ENCODE measurements at places on chromosomes 7 and 10.

DNA sequence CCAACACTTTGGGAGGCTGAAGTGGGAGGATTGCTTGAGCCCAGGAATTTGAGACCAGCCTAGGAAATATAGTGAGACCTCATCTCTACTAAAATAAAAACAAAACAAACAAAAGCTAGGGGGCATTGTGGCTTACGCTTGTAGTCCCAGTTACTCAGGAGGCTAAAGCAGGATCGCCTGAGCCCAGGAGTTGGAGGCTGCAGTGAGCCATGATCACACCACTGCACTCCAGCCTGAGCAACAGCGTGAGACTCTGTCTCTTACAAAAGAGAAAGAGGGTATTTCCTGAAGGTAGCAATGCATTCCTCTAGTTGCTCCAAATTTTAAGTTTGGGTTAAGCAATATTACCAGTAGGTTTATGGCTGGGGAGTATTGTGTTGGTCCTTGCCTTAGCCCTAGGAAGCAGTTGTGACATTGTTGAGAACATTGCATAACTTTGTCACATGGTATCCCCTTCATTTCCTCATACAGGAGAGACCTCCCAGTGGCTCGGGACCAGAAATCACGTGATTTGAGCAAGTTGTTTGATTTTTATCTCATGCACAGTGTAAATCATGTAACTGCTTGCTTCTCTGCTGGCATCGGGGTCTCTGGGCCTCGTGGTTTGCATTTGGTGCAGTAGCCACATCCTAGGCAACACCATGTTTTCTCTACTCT is 23.3 kb upstream of the SMARCD3 start:
- DNase-seq, result no peak

- DNase-seq, result no peak
Measured at GRCh38 chr10:34168439-34168838, 646.7 kb downstream of the PARD3 start.

DNA sequence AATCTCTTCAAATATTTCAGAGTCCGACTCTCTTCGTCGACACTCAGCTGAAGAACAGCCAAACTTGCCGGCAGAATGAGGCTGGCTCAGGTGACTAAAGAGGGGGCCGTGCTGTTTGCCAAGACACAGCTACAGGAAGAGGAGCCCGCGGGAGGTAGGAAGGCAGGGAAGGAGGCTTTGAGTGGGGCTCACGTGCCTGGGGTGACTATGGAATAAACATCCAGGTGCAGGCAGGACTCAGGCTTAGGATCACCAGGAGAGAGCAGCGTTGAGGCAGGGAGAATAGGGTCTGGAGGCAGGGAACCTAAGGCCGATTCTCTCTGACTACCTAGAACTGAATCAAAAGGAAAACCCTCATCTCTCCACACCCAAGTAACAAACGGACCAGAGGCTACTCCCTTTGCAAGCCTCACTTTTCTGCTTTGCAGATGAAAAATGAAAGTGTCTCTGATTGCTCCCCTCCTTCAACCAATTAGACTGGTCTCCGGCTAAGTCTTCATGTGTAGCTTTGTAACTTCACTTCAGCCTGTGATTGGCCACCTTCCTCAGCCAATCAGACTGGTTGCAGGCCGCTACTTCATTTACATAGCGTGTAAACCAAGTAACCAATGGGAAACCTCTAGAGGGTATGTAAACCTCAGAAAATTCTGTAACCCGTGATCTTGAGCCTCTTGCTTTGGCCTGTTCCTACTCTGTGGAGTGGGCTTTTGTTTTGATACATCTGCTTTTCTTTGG is 19.7 kb upstream of the BNIP3 start:
- no peak for DNase-seq

- peak; percentile 32 for DNase-seq
Measured at GRCh38 chr10:69994262-69994661, 58.4 kb upstream of the MACROH2A2 start.

DNA sequence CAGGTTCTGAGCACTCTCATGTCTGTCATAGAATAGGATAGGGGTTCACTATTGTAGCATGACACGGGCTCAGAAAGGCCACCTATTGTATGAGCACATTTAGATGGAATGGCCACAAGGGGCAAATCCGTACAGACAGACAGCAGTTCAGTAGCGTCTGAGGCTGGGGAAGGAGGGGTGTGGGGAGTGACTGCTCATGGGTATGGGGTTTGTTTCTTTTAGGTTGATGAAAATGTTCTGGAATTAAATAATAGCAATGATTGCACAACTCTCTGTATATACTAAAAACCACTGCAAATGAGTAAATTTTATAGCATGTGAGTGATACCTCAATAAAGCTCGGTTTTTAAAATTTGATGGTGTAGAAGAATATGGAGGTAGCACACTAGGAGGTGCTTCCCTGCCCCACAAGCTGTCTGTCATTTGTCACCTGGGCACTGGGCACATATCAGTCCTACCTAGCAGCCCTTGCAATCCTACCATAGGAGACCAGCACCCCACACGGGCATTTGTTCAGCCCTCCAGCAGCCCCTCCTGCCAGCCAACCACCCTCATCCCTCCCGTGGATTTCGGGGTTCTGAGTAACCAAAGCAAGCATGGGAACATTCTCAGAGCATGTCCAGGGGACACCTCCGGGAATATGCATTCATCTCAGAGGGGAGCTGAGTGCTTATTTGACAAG is 35.2 kb downstream of the KCNMA1 start:
- no peak for DNase-seq

DNA sequence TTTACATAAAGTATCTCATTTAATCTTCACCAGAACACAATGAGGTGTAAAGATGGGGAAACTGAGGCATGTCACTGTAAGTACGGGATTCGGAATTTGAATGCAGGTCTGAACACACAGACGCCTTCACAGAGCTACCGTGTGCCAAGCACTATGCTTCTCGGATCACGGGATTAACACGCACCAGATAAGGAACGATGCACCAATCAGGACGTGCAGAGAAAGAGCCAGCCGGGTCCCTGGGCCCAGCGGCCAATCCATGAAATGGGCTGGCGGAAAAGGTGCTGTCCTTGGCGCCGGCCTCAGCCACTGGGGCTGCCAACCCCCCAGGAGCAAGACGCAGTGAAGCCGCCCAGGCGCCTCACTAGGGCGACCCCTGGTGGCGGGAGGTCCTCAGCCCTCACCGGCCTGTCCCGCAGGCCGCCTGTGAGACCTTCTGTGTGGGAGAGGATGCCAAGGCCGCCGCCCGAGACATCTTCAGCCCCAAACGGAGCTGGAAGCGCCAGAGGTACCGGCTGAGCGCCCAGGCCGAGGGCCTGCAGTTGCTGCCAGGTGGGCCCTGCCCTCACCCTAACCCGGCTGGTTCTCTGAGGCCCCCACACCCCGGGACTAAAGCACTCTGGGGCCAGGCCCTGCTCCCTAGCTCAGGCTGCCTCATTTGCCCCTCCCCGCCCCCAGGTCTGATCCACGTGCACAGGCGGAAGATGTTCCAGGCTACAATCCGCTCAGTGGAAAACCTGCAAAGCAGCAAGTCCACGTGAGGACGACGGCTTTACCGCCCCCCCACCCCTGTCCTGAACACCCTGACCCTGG is 15.6 kb downstream of the ATG9B start:
- peak; percentile 62 for DNase-seq

GRCh38 chr7:26372249-26372648 is 80.6 kb downstream of the SNX10 start:
- no peak for DNase-seq

GRCh38 chr7:128807191-128807590 is 15.4 kb downstream of the CCDC136 start:
- no peak for DNase-seq

DNA sequence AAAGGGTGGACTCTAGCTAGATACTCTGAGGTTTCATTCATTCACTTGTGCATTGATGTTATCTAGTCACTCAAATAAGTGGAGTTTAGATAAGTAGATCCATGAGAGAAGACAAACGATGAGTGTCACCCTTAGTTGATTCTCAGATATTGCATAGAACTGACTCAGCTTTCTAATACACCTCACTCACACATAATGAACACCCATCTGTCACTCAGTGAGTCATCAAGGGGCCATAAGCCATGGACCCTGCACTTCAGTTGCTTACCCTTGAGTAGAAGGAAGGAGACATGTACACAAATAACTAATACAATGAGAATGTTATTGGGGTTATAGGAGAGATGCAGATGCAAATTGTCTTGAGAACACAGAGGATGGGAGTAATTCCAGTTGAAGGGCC is 163.8 kb downstream of the SORCS3 start:
- DNase-seq, result no peak

GRCh38 chr10:92760609-92761008 is 70.9 kb downstream of the HHEX start:
- DNase-seq, result no peak

GRCh38 chr10:89503652-89504370 is 31.6 kb downstream of the SLC16A12 start:
- DNase-seq, result no peak

DNA sequence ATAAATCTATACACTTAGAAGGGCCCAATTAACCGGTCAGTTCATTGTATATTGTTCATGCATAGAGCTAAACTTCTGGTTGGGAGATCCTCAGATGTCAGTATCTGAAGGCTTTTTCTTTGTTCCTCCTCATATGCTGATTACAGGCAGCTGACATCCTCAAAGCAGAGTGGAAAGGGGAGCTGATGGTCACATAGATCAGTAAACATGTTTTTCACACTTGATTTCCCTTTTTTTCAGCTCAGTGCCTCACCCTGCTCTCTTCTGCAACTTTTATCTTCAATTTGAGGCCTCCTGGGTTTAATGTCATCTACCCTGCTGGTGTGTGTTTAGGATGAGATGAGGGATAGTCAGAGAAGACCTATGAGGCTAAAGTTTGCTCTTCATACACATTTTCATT is 297.9 kb upstream of the FZD1 start:
- DNase-seq, result no peak

DNA sequence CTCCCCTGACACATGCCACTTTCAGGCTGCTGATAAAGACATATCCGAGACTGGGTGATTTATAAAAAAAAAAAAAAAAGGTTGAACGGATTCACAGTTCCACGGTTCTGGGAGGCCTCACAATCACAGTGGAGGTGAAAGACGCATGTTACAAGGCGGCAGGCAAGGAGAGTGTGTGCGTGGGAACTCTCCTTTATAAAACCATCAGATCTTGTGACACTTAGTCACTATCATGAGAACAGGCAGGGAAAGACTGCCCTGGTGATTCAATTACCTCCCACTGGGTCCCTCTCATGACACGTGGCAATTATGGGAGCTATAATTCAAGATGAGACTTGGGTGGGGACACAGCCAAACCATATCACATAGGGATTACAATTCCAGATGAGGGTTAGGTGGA is 181.5 kb downstream of the TCERG1L start:
- no peak for DNase-seq

DNA sequence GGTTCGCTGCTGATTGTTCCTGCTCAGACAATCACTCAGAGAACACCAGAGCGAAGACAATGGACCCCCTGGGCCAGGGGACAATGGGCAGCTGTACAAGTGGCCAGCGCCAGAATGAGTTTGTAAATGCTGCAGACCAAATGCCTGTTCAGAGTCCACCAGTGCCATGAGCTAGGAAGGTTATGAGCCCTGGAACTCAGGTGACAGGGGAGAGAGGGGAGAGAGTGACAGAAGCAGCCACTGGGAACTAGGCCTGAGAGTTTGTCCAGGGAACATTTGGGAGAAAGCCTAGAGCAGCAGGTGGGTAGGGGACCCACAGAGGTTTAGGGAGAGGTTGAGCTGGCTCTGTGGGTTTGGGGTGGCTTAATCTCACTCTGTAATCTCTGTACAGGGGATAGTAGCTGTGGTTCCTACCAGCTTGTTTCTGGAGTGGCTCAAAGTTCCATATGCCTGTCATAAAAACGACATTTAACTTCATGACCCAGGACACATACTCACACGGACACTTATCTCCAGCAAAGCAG is 60.4 kb downstream of the C10orf105 start:
- DNase-seq, result no peak

DNA sequence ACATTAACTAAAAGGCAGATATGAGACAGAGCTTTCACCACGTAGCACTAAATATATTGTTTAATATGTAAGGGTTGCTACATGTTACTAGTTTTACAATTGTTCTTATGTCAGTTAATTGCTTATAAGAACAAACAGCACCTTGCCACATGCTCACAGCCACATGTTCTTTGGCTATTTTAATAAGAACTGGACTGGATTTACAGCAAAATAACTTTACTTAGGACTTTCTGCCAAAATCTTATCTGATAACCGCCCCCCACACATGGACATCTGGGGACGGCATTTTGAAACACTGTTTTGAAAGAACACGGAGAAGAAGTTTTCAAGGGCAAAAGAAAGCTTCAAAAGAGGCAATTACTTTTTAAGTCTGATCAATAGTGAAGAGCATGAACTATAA is 45.3 kb downstream of the JAZF1 start:
- no peak for DNase-seq

- DNase-seq, result no peak
Measured at GRCh38 chr10:12667052-12667451, 317.7 kb downstream of the CAMK1D start.

Data from left lung (tissue), 14 donors.